H4 (cell line): ENCODE measurements at places on chromosomes 5 and 9. TPM values are rescaled to one million over a fixed set of nuclear protein-coding genes. Genes with fewer than 3 reads are reported as not detected.

NUTM2F gene
- total RNA-seq: not detected in 2 replicates

MYOZ3 gene
- total RNA-seq: not detected in 2 replicates

PRXL2C gene
- 15.0 TPM in 2 replicates for total RNA-seq

SLC6A19 gene
- total RNA-seq: not detected in 2 replicates

IFNA7 gene
- total RNA-seq: not detected in 2 replicates

CD274 gene
- total RNA-seq: 0.95 and 1.1 TPM in 2 replicates
